Substantia nigra (tissue), 51 donors: ENCODE measurements at places on chromosomes 2 and 18.
A peak's percentile ranks its signal among the peaks of the same experiment; 100 is the strongest.

- DNase-seq, result no peak
These were observed 32.1 kb upstream of the NFU1 start for GRCh38 chr2:69469375-69469774.

DNA sequence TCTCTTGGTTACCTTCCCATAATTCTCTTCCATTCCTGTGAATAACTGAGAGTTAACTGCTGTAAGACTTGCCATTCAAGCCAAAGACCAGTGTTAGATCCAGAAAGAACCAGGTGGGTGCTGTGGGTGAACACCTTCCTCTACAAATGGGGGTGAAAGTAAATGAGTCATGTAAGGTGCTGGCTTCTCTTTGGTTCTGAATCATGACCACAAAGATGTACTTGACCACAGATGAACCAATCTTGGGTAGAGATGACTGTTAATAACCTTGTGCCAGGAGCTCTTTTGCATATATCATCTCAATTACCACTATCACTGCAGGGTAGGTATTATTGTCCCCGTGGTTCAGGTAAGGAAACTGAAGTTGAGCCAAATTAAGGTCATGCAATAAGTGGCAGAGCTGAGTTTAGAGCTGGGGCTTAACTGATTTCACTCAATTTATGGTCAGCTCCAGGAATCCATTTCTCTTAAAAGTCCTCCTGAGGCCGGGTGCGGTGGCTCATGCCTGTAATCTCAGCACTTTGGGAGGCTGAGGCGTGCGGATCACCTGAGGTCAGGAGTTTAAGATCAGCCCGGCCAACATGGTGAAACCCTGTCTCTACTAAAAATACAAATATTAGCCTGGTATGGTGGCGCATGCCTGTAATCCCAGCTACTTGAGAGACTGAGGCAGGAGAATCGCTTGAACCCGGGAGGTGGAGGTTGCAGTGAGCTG, 244.9 kb upstream of the CXCR4 start:
- DNase-seq, result no peak

- DNase-seq, result no peak
These were observed 878.0 kb upstream of the PIK3C3 start for GRCh38 chr18:41077076-41077475.

- no peak for DNase-seq
These were observed 1.5 kb upstream of the AMMECR1L start for GRCh38 chr2:127887082-127887775.

GRCh38 chr18:31162419-31162793, 250 bp downstream of the DSC1 start:
- DNase-seq, result no peak

DNA sequence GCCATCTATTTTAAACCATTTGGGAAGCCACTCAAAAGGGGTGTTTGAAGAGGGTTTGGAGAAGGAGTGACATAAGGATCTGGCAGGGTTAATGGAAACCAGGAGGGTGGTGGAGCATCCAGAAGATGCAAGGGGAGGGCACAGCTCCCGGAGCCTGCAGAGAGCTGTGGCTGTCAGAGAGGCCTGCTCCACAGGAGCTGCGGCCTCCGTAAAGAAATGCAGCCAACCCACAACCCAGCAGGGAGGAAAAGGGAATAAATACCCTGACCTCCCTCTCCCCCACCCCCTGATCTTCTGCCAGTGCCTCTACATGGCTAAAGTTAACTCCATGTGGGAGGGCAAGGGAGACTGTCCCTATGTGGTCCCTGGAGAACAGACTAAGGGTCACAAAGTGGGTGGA, 567.1 kb upstream of the POU3F3 start:
- DNase-seq, result no peak

- no peak for DNase-seq
These were observed 55.4 kb downstream of the LAMA1 start for GRCh38 chr18:7062236-7062635.

DNA sequence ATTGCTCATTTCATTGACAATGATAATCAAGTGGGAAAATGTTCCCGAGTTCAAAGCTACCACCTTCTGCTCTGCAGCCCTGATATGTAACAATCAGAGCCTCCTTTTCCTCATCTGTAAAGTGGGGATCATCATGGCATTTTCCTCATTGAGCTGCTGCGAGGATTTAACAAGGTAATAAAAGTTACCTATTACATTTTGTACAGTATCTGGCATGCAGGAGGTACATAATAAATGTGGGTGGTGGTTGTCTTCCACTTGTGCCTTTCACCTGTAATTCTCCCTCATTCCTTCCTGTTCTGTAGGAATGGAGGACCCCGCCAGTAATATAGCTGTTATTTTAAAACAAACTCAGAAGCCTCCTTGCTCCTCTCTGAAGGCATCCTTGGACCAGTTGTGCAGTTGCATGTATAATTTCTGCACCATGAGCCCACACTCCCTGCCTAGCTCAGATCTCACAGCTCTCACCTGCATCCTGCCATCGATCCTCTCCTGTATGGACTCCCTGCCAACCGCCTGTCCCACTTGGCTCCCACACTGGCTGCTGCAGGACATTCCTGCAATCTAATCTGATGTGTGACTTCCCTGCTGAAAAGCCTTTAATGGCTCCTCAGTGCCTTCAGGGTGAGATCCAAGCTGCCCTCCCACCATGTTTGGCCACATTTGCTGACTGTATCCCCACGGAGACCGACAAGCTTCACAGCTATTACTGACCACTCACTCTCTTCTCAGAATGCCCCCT, 350.4 kb downstream of the EN1 start:
- DNase-seq, result no peak

- no peak for DNase-seq
These were observed 190.8 kb downstream of the TMEM247 start for GRCh38 chr2:46669996-46670793.

DNA sequence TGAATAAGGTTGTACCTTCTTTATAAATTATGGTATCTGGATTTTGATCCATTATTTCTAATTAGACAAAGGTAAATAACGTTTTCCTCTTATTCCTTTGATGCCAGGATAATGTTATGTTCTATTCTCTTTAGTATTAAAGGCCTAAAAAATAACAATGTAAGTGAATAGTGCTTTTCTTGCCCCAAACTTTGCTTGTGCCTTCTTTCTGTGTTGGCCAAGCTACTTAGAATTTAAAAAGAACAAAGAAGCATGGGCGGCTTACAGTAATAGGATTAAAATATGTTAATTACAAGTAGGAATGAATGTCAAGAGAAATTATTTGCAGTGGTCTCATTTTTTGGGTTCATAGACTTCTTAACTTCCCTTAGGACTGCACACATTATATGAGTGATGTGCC, 105.0 kb upstream of the FSIP2 start:
- no peak for DNase-seq

DNA sequence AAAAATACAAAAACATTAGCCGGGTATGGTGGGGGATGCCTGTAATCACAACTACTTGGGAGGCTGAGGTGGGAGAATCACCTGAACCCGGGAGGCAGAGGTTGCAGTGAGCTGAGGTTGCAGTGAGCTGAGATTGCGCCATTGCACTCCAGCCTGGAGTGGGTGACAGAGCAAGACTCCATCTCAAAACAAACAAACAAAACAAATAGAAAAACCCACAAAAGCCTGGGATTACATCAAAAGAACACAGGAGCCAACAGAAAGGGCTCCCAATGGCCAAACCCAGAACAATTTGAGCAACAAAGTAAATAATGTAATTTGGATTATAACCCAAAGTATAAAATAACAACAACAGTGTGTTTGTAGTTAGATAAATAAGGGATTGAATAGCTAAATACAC, 159.8 kb downstream of the UXS1 start:
- DNase-seq, result no peak

DNA sequence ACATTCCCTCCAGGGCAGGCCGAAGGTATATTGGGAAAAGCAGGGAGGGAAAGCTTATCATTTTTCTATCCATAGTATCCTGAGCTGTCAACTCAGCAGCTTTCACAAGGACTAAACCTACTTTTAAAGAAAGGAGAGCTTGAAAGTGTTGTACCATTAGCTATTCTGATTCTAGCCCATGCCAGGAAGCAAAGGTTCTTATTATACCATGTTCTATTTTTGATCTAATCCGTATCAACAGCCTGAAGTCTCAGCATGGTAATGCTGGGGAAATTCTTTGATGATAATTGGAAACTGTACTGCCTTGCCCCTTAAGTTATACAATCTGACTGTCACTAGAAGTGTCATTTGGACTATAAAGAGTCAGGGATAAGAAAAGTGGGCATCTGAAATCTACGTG, 193.3 kb downstream of the IKZF2 start:
- DNase-seq, result no peak

GRCh38 chr2:161418275-161418714, 2.2 kb downstream of the TBR1 start:
- no peak for DNase-seq

GRCh38 chr2:67259556-67260342, 137.4 kb upstream of the ETAA1 start:
- no peak for DNase-seq

GRCh38 chr2:86633155-86633651, 9.5 kb upstream of the RNF103 start:
- peak; percentile 9 for DNase-seq

- DNase-seq, result no peak
These were observed 181.4 kb downstream of the BARD1 start for GRCh38 chr2:214628091-214628490.

DNA sequence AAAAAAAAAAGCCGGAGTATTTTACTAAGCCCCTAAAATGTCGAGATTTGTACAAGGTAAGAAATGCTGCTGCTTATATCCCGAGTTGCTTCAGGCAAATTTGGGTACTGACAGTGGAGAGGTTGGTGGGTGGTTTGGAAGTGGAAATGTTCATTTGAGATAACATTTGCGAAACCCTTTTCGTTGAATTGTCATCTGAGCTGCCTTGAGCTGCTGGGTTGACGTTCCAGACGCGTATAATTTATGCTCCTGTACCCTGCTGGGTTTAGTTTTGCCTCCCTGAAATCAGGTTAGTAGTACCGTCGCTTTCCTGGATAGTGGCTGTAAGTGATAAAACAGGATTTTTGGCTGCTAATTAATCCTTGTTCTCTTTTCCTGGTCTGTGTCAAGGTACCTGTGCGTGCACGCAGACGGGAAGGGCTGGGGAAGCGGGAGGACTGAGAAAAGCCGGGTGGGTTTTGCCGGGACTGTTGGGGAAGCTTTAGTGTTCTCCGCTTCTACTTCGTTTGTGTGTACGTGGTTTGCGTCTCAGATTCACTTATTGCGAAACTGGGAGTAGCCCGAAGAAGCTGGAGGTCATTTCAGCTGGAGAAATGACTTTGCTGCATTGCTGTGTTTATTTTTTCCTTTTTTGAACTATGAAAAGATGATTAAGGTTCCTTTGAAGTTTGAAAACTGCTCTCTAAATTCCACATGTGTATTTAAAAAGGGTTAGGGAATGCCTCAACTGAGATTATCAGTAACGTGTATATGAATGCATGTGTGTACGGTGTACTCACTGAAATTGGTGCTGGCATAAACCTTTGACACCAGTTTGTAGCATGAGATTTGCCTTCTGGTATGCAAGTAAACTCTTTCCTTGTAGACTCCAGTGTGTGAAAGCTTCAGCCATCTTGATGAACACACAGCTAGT, 709 bp downstream of the UGP2 start:
- DNase-seq, result peak; percentile 44

DNA sequence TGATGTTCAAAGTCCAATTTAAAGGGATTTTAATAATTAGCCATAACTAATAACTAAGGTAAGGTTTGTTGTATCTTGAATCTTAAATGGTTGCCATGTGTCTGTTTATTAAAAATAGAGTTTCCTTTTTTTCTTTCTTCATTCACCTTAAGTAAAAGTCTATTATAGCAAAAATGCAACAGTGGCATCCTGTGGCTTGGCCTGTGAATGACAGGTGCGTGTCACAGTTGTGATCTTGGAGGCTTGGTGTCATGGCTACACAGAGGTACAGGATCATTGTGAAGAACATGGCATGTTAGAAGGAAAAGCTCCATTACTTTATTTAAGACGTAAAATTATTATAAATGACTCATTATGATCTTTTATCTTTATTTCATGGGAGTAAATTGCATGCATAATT, 246.1 kb downstream of the BCL2 start:
- no peak for DNase-seq

DNA sequence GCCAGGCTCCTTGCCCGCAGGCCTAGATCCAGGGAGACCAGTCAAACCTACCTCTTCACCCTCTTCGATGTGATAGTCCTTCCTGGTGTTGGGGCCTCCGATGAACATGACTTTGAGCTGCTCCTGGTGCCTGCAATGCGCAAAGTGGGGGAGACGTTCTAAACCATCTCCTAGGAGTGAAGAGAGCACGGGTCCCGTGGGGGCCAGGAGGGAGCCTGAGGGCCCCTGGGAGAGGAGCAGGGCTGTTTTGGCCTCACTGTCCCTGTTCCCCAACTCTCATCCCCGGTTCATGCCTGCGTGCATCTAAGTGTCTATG, 3.9 kb downstream of the HAAO start:
- DNase-seq, result no peak

- no peak for DNase-seq
These were observed 152.0 kb downstream of the GALNT14 start for GRCh38 chr2:30986231-30986580.

- DNase-seq, result no peak
These were observed 337.5 kb downstream of the GULP1 start for GRCh38 chr2:188628989-188629752.

DNA sequence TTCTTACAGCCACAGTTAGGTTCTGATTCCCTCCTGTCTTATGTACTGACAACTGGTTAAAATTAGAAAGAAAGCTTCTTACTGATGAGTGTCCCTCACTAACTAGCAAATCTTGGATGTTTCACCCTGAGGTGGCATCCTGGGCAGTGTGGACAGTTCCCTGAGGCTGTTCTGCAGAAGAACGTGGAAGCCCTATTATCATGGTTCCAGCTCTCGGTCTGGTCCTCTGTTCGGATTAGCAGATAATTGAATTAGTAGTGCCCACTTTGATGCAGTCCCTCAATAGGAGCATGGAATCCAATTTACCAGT, 381.7 kb upstream of the NT5C1B start:
- no peak for DNase-seq

- no peak for DNase-seq
These were observed 631.8 kb upstream of the RAB6C start for GRCh38 chr2:129347486-129348217.

GRCh38 chr18:63284827-63285733, 34.5 kb downstream of the BCL2 start:
- peak; percentile 45 for DNase-seq

DNA sequence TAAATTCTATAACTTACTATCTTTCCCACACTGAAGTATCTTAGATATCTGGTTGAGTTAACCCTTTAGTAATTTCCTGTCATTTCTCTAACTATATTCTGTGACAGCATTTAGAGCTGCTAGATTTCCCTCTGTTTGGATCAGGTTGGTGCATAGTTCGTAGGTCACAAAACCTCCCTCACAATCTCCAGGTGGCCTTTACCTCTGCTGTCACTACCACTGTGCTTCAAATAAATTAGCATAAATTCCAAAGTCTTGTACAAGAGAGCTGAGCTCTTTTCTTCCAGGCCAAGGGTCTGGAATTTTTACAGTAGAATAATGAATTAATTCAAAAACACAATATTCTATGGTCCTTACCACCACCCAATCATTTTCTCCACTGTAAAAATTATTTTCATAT, 739.7 kb downstream of the ERBB4 start:
- DNase-seq, result no peak

- DNase-seq, result no peak
These were observed 68.0 kb upstream of the ZNF236 start for GRCh38 chr18:76754351-76754750.

- no peak for DNase-seq
These were observed 513.5 kb downstream of the CMPK2 start for GRCh38 chr2:6352247-6352646.
